ENCODE measurements at places on chromosomes 13 and 19.

- DNase-seq: no peak
Measured at GRCh38 chr19:31226151-31226935, 122.9 kb downstream of the TSHZ3 start.

GRCh38 chr13:75481176-75482069, 546 bp downstream of the TBC1D4 start:
- peak; percentile 87 for DNase-seq

DNA sequence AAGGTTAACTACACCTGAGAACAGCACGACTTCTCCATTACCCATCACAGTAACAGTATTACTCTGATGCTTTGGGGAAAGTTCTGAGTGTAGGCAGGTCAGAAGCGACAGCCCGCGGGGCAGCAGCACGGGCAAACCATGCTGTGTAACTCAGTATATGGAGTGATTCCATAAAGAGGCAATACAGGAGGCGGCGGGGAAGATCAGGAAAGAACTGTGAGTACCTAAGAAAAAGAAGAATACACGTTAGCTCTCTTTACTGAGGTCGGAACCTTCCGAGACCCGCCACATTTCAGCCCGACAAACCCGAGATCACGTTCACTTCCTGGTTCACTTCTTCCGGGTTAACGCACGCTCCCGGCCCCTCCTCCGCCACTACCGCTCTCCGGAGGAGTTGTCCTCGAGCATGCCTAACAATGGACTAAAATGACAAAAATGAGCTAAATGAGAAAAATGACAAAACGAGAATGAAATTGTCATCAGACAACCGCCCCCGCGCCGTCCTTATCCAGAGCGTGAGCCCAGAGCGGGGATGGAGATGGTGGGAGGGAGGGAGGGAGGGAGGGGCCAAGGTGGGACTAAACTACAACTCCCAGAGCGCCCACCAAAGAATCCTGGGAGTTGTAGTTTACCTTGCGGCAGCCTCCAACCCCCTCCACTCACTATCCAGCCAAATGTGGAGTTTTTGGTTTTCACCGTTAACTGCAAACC, at the start of gene MTRF1:
Gene MTRF1, minus strand, starts transcription at position 316 of the 711 bp plus-strand sequence. CDS start 2,669 bp downstream, outside the sequence.
- DNase-seq: peak; percentile 94

DNA sequence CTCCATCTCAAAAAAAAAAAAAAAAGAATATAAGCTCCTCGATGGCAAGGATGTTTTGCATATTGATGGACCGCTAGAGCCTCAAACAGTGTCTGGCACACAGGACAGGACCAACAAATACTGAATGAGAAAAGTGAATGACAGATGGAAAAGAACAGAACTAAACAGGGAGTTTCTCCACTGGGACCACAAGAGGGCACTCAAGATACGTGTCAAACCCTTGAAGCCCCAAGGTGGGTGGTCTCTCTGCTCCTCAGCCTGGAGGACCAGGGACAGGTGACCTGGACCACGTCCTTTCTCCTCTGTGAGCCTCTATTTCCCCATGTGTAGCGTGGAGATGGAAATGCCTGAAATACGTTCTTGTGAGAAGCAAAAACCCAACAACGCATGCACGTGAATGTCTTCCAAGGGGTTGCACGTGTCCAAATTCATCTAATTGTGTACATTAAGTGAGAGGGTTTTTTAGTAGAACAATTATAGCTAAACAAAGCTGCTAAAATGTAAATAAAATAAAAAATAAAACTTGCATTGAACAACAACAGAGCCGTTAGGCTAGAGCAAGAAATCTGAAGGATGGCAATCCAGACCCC, 5.7 kb upstream of the CDC42EP5 start:
- DNase-seq: no peak

DNA sequence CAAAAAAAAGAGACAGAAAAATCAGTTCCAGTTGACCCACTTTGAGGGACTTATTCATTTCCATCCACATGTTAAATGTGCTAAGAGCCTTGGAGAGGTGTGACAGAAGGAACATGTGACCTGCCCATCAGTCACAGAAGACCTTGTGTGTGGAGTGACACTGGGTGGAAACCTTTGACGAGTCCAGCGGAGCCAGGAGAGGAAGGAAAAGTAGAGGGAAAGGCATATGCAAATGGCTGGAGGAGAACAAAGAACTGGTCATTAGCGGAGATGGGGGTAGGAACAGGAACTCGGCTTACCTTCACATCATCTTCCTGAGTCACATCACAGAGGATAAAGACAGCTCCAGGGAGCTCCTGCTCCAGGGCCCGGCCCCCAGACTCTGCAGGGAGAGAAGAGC, 2.3 kb downstream of the HSD17B14 start:
- DNase-seq: no peak

DNA sequence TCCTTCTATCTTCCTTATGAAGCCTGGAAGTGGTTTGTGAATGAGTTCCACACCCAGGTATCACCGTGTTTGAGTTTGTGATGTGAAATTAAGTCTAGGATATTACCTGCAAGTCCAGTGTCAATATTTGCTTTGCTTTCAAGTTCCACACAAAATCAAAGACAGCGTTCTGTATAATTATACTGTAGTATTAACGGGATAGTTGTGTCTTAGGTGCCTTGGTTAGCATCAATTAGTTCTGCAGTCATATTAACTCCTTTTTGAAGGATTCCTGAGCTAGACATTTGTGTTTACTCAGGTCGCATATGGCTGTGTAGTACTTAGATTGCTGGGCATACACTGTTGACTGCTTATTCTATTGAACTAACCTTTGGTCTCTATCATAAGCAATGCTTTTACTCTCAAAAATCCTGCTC, 54.4 kb downstream of the ERCC5 start:
- no peak for DNase-seq

- DNase-seq: no peak
Measured at GRCh38 chr13:107563099-107563925, 652.0 kb downstream of the LIG4 start.

DNA sequence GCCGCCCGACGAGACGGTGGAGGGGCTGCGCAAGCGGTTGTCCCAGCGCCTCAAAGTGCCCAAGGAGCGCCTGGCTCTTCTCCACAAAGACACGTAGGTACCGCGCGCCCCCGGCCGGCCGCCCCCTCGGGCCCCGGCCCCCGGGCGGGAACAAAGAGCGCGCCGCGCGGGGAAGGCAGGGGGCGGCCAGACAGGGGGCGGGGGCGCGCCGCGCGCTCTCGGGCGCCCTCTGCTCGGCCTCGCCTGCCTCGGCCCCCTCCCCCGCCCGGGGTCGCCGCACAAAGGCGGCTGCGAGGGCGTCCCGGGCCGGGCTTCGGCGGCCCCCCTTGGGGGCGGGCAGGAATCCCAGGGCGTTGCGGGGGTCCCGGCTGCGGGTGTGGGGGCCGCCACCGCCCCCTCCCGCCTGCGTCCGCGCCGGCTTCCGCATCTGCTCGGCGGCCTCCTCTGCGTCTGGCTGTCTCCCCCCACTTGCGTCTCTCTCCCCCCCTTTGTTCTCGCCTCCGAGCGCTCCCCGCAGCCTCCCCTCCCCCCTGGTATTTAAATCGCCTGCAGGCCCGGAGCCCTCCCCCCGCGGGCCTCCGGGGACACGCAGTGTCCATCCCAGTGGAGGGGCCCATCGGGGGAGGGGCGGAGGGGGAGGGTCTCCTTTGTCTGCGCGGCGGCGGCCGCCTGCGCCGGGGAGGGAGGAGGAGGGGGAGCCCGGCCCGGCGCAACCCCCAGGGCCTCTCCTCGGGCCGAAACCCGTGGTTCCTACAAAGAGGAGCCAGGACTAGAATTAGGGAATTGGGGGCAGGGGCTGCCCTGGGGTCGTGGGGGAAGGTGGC, 2.3 kb downstream of the MIDN start:
- DNase-seq: peak; percentile 93

DNA sequence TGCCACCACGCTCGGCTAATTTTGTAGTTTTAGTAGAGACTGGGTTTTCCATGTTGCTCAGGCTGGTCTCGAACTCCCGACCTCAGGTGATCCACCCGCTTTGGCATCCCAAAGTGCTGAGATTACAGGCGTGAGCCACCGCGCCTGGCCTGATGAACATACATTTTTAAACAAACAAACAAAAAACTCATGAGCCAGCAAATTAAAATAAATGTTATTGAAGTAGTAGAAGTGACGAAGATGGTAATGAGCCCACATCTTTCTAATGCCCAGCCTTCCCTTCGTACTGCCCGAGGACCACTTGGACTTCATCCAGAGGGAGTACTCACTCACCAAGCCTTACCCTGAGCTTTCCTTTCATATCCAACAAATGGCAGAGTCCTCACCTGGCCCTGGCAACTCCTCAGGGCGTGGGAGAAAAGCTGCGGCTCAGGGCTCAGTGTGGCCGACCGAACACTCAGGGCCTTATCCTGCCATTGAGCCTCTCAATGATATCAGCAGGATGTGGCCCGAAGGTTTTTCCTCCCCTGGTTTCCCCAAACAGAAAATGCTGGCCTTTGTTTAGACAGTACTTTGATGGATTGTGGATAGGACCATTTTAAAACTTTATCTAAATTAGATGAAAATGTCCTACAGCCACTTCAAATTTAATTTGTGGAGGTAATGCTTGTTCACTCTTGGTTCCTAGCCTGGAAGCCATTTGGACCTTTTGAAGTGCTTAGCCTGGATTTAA, 22.8 kb upstream of the ABCC4 start:
- DNase-seq: no peak

GRCh38 chr19:33158365-33158764, 26.5 kb downstream of the WDR88 start:
- DNase-seq: no peak

DNA sequence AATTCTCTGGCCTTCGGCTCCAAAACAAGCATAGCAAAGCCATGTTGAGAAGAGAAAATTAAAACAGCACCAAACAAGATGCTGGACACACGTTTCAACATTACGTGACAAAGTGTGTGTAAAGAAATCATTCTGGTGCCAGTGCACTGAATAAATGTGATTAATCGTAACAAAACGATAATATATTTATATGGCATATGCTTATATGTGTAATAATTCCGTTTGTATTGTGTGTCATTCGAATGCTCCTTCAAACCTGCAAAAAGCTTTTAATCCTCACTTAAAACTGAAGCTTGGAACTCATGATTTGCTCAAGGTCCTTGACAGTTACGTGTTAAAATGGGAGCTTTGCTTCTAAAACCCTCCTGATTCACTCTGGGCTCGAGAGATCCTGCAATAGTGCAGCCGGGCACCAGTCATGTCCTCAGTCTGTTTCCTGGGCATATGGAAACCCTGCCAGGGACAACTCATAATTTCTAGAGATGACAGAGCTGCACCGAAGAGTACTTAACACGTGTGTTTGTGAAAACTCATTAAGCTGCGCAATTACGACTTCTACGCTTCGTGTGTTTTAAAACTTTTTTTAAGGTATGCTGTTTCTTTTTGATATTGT, 731 bp upstream of the AKAP8L start:
- DNase-seq: no peak

GRCh38 chr19:48698046-48698445, 2.3 kb downstream of the FUT2 start:
- DNase-seq: no peak
